NCI-H524 treated with DMSO at 0.1 percent for 48 hours (cell line): ENCODE measurements at places on chromosomes 1 and 21.

GRCh38 chr1:3304246-3304645 is 150.2 kb upstream of the ARHGEF16 start:
- DNase-seq: no peak

DNA sequence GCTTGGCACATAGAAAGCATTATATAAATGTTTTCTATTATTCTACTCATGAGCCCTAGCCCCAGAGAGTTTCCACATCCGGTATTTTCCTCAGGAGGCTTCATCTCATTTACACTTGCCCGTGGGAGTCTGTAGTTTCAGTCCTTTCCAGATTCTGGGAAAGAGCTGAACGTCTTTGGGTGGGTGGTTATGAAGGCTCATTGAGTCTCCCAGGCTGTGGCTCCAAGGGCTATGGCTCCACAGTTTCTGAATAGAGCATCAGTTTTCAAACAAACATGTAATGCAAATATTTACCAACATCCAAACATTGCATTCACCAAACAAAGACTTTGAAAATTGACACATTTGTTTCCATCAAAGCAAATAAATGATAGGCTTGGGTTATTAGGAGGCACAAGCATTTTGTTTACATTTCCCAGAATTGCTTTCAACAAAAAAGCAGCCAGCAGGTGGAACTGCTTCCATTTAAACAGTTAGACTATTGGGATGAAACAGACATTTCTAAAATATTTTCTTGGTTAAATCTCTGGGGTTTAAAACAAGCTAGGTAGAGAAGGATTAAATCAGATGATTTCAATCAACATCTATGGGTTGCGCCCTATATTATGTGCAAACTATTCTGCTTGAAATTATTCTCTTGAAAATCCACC is 1.3 kb upstream of the LEMD1 start:
- DNase-seq: no peak

DNA sequence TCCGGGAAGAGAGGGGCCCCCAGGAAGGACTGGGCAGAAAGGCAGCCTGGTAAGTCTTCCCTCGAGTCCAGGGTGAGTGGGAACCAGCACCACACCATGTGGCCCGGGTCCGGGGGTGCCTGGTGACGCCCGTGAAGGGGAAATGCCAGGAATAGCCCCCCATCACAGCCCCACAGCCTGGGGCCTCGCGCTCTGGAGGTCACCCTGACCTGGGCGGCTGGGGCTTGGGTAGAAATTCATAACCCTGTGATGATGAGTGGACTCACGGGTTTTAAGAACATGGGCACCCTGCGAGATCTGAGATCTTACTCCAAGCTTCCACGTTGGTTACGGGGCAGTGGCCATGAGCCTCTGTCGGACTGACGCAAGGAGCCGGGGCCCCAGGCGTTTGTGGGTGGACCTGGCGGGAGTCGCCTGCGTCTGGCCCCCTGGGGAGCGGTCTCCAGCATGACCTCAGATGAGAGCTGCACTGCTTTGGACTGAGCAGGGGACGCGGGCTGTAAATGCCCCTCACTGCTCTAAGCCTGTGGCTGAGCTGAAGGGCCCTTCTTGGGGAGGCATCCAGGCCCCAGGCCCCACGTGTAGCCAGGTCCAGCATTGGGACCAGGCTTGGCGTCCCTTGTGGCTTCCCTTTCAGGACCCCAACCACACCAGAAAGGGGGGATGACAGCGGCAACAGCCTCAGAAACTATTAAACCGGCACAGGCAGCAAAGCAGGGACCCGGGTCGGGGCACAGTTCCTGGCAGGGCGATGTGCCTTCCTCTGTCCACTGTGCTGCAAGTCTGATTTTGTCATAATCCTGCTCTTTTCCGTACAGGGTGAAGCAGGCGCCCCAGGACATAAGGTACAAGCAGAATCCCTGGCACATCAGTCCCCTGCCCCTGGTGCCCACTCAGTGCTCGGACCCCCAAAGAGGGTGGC is 60.0 kb downstream of the SLC19A1 start:
- no peak for DNase-seq

- no peak for DNase-seq
These were observed 9.6 kb upstream of the RFX5 start for GRCh38 chr1:151356696-151357095.
